Fibroblast of the aortic adventitia (primary cell): ENCODE measurements at places on chromosomes 7 and 10. TPM values are rescaled to one million over a fixed set of nuclear protein-coding genes. Genes with fewer than 3 reads are reported as not detected.

Gene GIMAP5
- total RNA-seq: not detected in 2 replicates

Gene PPP1R3A
- total RNA-seq: not detected in 2 replicates

Gene AGR3
- not detected in 2 replicates for total RNA-seq

Gene PDE6C
- not detected in 2 replicates for total RNA-seq

Gene CCM2
- total RNA-seq: 20.0 and 42.9 TPM in 2 replicates

Gene C7orf57
- 0.09 TPM in 1 of 2 replicates, not detected in the other for total RNA-seq

Gene ARF5
- 43.6 and 105 TPM in 2 replicates for total RNA-seq

Gene BTRC
- total RNA-seq: 12.6 and 17.2 TPM in 2 replicates

Gene BRI3
- 22.5 and 105 TPM in 2 replicates for total RNA-seq

Gene PLCE1
- 4.2 and 8.9 TPM in 2 replicates for total RNA-seq

- DNase-seq: no peak
These were observed 11.6 kb upstream of the CHST15 start for GRCh38 chr10:124105045-124105444.

- DNase-seq: peak; percentile 28
These were observed 148.4 kb downstream of the RNF133 start for GRCh38 chr7:122550545-122550944.

GRCh38 chr7:83820641-83821040 lies 171.7 kb upstream of the SEMA3E start:
- no peak for DNase-seq

- no peak for DNase-seq
These were observed 63.5 kb downstream of the SAMD9 start for GRCh38 chr7:93053949-93054943.

DNA sequence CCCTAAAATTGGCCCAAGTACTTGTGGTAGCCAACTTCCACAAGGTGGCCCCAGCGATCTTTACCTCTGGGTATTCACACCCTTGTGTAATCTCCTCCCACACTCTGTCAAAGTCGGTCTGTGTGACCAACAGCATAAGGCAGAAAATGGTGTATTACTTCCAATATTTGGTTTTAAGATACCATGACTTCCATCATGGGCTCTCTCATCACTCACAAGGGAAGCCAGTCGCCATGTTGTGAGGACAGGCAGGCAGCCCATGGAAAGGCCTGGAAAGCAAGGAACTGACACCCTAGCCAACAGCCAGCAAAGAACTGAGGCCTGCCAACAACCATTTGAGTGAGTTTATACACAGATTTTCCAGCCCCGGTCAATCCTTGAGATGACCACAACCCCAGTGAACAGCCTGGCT lies 91.0 kb upstream of the KMT2E start:
- DNase-seq: peak; percentile 93

GRCh38 chr10:80474941-80475340 lies 20.8 kb downstream of the TSPAN14 start:
- DNase-seq: peak; percentile 37

- DNase-seq: no peak
These were observed 559.7 kb upstream of the LRRN3 start for GRCh38 chr7:110531186-110531585.

- peak; percentile 37 for DNase-seq
These were observed 22.7 kb downstream of the AP5Z1 start for GRCh38 chr7:4797858-4798705.

DNA sequence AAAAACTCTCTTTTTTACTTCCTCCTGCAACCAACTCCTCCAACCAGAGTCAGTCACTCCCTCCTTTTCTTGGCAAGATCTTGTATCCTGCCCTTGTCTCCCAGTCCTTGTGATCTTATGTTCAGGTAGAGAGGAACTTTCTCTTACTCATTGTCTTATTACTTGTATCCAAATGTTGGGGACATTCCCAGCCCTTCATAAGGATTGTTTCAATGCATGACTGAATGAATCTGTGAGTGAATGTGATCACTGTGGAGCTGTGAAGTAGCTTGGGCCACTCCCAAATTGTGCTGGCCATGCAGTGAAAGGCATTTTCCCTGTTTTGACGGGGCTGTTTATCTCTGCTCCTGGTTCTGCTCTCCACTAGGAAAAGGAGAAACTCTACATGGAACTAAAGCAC lies 93.7 kb downstream of the CFAP58 start:
- DNase-seq: peak; percentile 45

- peak; percentile 79 for DNase-seq
These were observed 41.5 kb upstream of the SLC39A12 start for GRCh38 chr10:17910125-17910789.

GRCh38 chr10:60646966-60647796 lies 131.1 kb upstream of the CDK1 start:
- DNase-seq: peak; percentile 88

DNA sequence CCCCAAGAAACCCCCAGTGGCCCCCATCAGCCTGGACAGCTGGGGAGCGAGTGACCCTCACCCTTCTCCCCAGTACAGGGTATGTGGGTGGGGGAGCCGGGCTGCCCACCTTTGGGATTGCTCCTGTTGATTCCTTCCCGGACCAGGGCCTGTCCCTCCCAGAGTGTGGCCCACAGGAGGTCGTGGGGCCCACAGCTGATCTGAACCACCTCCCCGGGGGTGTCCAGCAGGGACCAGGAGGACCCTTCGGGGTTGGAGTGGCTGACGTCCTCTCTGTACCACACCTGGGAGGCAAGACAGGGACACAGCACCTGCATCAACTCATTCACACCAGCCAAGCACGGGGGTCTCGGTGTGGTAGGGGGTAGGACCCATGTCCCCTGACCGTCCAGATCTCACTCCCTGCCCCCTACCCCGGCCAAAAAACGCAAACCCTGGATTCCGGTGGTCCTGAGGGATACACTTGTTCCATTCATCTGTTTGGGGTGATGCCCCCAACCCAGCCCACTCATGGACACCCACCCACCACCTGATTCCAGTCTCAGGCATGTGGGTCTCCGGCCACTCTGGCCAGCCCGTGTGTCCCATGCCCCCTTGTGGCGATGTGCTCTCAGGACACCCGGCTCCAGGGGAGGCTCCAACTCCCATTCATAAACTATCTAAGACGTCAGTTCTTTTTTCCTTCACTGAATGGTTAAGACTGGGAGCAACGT lies 10.9 kb downstream of the TECPR1 start:
- peak; percentile 36 for DNase-seq

- no peak for DNase-seq
These were observed 572.8 kb downstream of the REEP3 start for GRCh38 chr10:64093946-64094535.

DNA sequence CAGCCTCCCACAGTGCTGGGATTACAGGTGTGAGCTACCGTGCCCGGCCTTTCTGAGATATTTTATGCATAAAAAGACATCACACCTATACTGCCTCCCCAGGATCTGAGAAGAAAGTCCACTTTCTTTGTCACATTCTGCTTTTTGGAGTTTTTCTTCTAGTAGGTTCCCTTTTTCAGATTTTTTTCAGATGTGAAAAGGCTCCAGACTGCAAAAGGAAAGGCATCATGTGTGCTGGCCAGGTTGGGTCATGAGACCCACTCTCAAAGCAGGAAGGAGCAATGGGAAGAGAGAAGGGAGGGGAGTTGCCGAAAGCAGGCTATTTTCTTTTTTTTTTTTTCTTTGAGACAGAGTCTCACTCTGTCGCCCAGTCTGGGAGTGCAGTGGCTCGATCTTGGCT lies 10.8 kb downstream of the BLVRA start:
- no peak for DNase-seq

DNA sequence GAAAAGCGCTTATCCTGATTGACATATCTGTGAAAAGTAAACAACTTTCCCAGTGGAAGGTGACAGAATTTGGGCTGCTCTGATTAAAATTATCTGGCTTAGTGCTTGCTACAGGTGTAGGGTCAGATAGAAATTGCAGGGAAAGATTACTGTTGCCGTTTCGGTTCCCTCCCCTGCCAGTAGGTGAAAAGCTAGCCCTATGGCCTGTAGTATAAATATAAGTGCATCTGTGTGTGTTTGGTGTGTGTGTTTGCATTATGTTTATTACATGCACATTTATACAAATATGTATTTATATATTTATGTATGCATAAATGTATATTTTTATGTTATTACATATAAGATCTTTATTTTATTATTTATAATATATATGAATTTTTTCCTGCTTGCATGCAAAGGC lies 72.3 kb upstream of the VOPP1 start:
- no peak for DNase-seq

GRCh38 chr7:123635551-123636359 lies 19.9 kb upstream of the LMOD2 start:
- DNase-seq: peak; percentile 76

GRCh38 chr10:34655286-34656170 lies 159.6 kb downstream of the PARD3 start:
- peak; percentile 86 for DNase-seq

GRCh38 chr7:151306860-151307259 lies 34.8 kb upstream of the NUB1 start:
- no peak for DNase-seq

DNA sequence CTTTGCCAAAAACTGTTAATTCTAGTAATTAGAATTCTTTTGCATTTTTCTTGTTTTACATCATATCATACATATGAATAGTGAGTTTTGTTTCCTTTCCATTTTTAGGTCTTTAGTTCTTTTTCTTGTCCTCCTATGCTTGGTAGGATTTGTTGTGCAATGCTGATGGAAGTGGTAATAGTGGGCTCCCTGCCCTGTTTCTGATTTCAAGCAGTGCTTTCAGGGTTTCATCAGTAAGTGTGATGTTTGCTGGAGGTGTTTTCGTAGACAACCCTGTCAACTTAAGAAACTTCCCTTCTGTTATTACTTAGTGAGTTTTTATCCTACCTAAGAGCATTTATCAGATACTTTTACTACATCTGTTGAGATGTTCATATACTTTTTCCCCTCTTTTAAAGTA lies 50.5 kb downstream of the CSGALNACT2 start:
- DNase-seq: peak; percentile 91

GRCh38 chr10:82908096-82908495 lies 1033.1 kb downstream of the NRG3 start:
- no peak for DNase-seq

DNA sequence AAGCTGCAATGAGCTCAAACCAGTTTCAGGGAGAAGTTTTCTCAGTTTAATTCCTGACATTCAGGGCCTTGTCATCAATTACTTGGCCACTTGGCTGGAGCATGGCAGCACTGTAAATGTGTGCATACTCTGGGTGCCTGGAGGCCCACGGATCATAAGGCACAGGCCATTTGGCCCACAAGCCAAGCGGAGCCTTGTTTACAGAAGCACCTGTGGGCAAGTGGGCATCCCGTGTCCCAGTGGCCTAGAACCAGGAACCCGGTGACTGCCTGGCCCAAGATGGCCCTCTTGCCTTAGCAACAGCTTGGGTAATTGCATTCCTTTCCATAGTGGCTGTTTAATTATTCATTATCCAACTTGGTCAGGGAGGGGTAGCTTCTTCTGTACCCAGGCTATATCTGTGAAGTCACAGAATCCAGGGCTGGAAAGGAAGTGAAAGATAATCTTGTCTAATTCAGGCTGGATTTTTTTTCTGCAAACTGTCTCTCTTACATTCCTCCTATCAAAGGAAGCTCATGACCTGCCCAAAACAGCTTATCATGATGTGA lies 426.4 kb upstream of the ZMIZ1 start:
- DNase-seq: no peak

DNA sequence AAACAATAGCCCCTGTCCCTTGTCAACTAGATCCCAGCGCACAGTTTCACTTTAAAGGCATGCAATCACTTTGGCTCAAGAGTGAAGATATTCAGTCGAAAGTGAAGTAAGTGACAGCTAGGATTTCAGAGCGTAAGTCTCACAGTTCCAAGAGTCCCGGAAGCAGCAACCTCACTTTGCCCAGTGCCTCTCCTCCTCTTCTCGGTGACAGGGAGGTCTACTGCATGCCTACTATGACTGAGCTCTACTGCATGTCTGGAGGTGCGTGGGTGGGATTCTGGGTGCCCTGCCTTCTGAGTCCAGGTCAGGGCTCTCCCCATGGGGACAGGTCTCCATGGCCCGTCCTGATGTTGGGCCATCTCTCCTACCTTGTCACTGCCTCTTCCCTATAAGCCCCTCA lies 17.0 kb downstream of the PRKCQ start:
- no peak for DNase-seq
